Stimulated activated CD4-positive, alpha-beta T cell treated with anti-CD3 and anti-CD28 coated beads, Interleukin-2, amount 100 ng/mL, for 24 hours (primary cell): ENCODE measurements at places on chromosomes 6 and 20.

- DNase-seq = peak; percentile 1
Observed at GRCh38 chr6:156427345-156427744, 349.8 kb upstream of the ARID1B start.

GRCh38 chr6:29806387-29806786, 21.2 kb upstream of the HLA-G start:
- no peak for DNase-seq

DNA sequence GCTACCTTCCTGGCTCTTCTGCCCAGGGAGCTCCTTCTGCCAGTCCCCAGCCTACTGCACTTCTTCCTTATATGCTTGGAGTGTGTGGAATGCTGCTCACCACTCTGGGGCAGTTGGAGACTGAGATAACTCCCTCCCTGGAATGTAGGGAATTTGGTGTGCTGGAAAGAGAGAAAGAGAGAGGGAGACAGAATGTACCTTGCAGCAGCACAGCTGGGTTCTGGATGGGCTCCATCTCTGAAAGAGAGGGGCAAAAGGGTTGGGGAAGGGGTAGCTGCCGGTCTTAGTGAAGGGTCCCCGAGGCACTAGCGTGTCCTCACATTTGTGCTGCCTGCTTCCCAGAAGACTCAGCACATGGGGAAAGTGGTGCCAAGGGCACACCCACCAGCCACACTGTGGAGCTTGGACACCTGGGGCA, 40.2 kb upstream of the DDR1 start:
- DNase-seq = no peak

DNA sequence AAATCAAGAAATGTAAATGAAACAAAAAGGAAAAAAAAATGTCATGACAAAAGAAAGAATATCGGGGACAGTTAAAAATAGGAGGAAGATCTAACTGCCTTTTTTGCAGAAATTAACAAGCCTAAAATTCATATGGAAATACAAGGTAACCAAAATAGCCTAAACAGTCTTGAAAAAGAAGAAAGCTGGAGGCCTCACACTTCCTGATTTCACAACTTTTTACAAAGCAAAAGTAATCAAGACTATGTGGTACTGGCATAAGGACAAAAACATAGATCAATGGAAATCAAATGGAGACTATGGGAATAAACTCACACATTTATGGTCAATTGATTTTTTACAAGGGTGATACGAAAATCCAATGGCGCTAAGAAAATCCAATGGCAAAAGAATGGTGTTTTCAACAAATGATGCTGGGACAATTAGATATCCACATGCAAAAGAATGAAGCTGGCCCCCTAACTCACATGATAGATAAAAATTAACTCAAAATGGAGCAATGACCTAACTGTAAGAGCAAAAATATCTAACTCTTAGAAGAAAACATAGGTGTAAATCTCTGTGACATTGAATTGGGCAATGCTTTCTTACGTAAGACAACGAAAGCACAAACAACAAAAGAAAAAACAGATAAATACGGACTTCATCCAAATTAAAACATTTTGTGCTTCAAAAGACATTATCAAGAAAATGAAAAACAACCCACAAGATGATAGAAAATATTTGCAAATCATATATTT, 24.5 kb downstream of the MAP3K5 start:
- DNase-seq = no peak

GRCh38 chr6:111943726-111944125, 70.5 kb upstream of the FYN start:
- DNase-seq = no peak

DNA sequence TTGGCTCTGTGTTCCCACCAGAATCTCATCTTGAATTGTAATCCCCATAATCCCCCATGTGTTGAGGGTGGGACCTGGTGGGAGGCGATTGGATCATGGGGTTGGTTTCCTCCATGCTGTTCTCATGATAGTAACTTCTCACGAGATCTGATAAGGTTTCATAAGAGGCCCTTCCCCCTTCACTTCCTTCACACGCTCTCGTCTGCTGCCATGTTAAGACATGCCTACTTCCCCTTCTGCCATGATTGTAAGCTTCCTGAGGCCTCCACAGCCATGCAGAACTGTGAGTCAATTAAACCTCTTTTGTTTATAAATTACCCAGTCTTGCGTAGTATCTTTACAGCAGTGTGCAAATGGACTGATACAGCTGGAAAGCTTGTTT, 90.0 kb downstream of the ELOVL5 start:
- DNase-seq = no peak

- DNase-seq = no peak
Observed at GRCh38 chr6:155222506-155222905, 41.3 kb upstream of the CLDN20 start.

DNA sequence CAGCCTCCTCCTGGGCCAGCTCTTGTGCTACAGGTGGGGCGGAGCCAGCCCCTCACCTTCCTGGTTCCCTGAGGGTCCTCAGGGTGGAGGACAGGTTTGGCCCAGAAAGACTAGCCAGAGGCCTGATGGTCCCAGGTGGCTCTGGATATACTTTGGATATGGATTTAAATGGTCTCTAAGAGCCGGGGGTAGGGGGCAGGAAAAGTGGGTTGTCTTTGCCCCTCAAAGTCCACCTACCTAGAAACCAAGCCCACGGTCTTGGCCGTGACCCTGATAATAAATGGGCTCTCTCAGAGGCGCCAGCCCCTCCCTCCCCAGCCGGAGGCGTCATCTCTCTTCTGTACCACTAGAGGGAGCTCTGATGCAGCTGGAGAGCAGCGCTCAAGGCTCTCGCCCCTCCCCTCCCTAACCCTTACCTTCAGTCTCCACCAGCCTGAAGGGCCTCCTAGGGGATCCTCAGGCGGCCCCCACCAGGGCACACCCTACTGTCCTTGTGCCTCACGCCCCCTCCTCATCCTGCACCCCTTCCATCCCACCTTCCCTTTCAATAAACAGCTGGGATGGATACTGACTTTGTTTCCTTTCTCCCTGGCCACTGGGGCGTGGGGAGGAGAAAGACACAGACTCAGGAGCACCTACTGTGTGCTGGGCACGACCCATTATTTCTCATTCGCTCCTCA, 7.5 kb downstream of the NRSN2 start:
- peak; percentile 84 for DNase-seq

- no peak for DNase-seq
Observed at GRCh38 chr6:24149836-24150235, 23.8 kb downstream of the NRSN1 start.

DNA sequence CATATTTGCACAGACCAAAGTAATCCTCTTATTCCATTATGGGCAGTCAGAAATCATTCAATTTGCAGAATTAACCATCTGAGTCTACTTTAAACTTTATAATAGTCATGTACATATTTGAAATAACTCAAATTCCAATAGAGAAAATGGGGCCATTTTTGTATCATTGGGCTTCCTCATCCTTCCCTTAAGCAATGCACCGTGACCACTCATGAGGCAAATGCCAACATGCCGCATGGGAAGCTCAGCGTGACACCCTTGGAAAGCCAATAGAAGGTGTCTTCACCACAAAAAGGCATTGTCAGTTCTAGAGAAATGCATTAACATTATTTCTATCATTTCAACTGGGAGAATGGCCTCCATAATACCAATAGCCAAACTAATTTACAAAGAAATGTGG, 38.5 kb downstream of the SIM1 start:
- DNase-seq = no peak

DNA sequence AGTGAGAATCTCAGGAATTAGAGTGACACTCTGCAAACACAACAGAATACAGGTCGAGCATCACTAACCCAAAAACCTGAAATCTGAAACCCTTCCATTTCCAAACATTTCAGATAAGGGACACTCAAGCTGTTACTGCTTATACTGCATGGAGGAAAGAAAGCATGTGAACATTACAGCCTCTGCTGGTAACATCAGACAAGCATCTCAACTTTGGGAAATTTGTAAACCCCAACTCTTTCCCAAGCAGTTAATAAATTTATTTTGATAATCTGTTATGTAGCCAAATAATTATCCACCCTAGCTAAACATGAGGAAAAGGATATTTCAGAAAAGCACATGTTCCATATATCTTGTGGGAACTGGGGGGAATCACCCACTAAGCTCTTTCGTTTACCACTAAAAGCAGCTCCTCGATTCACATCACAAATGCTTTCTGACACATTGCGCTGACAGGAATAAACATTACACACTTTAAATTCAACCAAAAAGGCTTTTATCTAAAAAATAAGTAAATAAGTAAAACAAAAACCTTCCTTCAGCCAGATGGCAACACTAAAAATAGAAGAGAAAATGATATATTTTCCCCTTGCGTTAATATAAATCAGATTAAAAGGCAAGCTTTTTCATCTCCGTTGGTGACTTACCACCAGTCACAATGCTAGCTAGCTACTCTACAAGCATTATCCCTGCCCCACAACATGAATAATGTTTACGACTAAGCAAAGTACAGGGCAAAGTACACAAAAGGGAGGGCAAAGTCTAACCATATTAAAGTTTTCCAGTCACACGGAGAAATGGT, 120.8 kb downstream of the MAP7 start:
- no peak for DNase-seq

DNA sequence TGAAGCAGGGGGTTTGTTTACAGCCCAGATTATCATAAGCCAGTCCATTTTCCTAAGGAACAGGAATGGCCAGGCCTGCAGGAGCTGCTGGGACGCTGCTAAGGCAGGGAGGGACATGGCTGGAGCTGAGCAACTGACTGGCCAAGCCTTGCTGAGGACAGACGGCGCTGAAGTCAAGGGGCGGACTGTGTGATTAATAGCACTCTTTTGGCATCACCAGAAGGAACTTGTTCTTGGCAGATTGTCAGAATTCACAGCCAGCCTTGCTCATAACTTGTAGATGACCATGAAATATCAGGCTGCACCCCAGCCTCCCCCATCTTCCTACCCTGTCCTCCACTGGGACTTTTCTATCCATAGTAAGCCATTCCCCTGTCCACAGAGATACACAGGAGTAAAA, 218.8 kb upstream of the RNF24 start:
- no peak for DNase-seq

GRCh38 chr6:97850458-97851212, 567.6 kb upstream of the MMS22L start:
- no peak for DNase-seq

GRCh38 chr20:5786930-5787795, 37.0 kb downstream of the SHLD1 start:
- DNase-seq = no peak

DNA sequence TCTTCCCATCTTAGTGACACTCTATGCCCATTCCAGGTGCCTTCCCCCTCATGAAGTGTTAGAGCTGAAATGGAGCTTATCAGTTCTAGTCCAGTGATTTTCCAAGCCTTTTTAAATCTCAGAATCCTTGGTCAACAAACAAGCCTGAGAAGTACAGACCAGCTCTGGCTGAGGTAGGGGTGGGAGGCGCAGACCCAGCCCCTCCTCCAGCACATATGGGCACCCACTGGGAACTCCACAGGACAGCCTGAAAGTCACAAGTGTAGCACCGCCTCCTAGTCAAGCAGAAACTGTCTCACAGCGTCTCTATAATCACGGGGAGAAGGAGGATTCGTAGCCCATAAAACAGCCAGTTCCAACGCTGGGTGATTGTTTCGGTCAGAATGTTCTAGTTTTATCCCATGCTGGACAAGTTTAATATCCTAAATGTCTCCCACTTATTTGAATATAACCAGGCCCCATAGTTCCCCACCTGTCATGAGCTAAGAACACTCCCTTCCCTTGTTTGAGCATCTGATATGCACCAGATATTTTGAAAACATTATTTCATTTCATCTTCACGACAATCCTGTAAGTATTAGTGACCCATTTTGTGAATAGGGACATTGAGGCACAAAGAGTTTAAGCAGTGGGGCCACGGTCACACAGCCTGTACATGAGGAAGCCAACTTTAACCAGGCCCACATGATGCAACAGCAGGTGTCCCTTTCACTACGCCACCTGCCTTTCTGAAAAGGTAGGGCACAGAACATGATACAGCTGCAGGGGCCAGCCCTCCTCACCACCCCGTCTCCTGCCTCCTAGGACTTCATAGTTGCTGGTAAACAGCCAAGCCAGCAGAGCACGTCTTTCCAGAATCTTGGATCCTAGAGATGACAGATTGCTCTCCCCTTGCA, 40.1 kb downstream of the TRAF3IP2 start:
- peak; percentile 16 for DNase-seq

- DNase-seq = no peak
Observed at GRCh38 chr6:157268396-157268795, 54.9 kb downstream of the TMEM242 start.

- no peak for DNase-seq
Observed at GRCh38 chr6:166870602-166871208, 85.6 kb downstream of the RNASET2 start.
